ENCODE measurements at places on chromosomes 5 and 9.
A peak's percentile ranks its signal among the peaks of the same experiment; 100 is the strongest.

- DNase-seq: no peak
Measured at GRCh38 chr9:26169708-26170107, 491.5 kb upstream of the TUSC1 start.

DNA sequence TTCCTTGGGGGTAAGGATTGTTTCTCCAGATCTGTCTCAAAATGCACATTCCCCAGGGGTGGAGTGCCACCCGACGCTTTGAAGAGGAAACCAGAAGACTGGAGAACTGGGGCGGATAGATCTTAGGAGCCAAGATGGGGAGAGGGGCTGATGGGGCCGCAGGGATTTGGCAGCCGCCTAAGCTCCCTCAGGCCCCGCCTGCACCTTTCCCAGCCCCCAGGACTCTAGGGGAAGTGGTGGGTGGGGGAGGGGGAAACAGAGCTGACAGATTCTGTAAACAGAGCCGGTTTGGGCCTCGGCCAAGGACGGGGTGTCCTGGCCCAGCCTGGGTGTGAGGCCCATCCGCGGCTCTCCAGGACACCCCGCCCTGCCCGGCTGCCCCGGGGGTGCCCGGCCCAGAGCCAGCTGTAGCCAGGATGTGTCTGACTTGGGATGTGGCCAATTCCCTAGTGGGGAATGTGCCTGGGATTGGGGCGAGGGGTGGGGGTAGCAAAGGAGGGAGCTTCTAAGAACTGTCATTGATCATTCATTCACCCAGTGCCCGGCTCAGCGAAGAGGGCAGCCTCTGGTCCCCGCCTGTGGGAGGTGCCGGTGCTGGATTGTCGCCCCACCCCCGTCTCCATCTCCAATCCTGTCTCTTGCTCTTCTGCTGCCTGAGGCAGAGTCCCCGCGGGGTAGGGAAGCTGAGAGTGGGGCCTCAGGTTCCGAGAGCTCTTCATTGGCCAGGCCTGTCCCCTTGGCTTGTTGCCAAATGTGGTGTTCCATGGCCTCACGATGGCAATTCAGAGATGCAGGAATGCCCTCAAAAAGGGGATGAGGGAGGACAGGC lies 54.8 kb upstream of the CDKN2AIPNL start:
- peak; percentile 64 for DNase-seq

DNA sequence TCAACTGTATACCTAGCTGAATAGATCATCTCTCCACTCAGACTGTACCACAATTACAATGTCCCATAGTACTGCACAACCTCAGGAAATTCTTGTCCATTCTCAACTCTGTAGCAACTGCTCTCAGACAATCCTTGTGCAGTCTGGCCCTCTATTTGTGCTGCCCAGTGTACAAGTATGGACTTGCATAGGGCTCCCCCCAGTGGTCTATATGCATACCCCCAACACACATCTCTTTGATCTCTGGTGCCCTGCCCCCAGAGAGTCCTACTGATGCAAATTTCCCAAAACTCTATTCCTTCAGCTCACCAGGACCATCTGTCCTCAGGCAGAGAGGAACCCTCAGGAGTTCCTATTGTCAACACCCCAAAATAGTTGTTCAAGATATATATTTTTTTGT lies 205.3 kb downstream of the SLCO4C1 start:
- DNase-seq: no peak

- no peak for DNase-seq
Measured at GRCh38 chr5:57025961-57026360, 74.0 kb upstream of the MIER3 start.

Measured in putamen (tissue), 1 donor.